ENCODE measurements at places on chromosomes 11 and 22. TPM values are rescaled to one million over a fixed set of nuclear protein-coding genes. Genes with fewer than 3 reads are reported as not detected.

Gene LDHAL6A
- not detected for total RNA-seq

Gene SGSM1
- 1.1 TPM for total RNA-seq

Gene BANF1
- 29.4 TPM for total RNA-seq

Gene PTS
- 37.3 TPM for total RNA-seq

Gene LRRC74B
- not detected for total RNA-seq

Gene SPTBN2
- total RNA-seq, result 54.9 TPM

Gene UNC93B1
- total RNA-seq, result 15.8 TPM

Gene OR52N1
- not detected for total RNA-seq

Gene OSBP2
- 9.9 TPM for total RNA-seq

Gene CFAP300
- 0.33 TPM for total RNA-seq

Gene CECR2
- total RNA-seq, result 0.10 TPM

Gene PIK3IP1
- total RNA-seq, result 9.0 TPM

Gene MMP3
- not detected for total RNA-seq

Gene OR2D2
- total RNA-seq, result not detected

Gene F2
- total RNA-seq, result not detected

Gene TCN1
- 0.10 TPM for total RNA-seq

Gene KIRREL3
- not detected for total RNA-seq

Gene OR8G1
- not detected for total RNA-seq

Gene RAG1
- 1.9 TPM for total RNA-seq

Gene SCGB1C1
- total RNA-seq, result not detected

Gene B3GAT1
- not detected for total RNA-seq

Gene MAPK8IP1
- total RNA-seq, result 6.6 TPM

Gene TRPC6
- under 0.01 TPM for total RNA-seq

Gene CD82
- 15.2 TPM for total RNA-seq

Gene LRRC10B
- total RNA-seq, result not detected

Gene MCAT
- total RNA-seq, result 18.0 TPM

Gene OR51I1
- not detected for total RNA-seq

Gene MYO7A
- total RNA-seq, result 0.86 TPM

Gene PLXNB2
- total RNA-seq, result 113 TPM

Gene PISD
- total RNA-seq, result 41.7 TPM

Gene ACTN3
- total RNA-seq, result 0.19 TPM

Gene THAP7
- 22.0 TPM for total RNA-seq

Gene SORL1
- 0.19 TPM for total RNA-seq

Gene IL10RA
- total RNA-seq, result 0.10 TPM

Gene SERPING1
- total RNA-seq, result not detected

Gene LRRC4C
- total RNA-seq, result not detected

Gene VSIG2
- total RNA-seq, result 0.33 TPM

Gene MS4A7
- total RNA-seq, result not detected

Gene CHADL
- 0.98 TPM for total RNA-seq

Gene YAP1
- 54.2 TPM for total RNA-seq

Gene SCGB1D2
- total RNA-seq, result not detected

Gene MOGAT2
- not detected for total RNA-seq

Gene TBX10
- total RNA-seq, result not detected

Gene VPREB1
- total RNA-seq, result not detected

Gene TRIM34
- 11.3 TPM for total RNA-seq

Gene CDC42BPG
- 0.33 TPM for total RNA-seq

Gene HOATZ
- total RNA-seq, result not detected

Gene MS4A3
- not detected for total RNA-seq

Gene PGM2L1
- total RNA-seq, result 32.7 TPM

Gene FXYD6
- 0.33 TPM for total RNA-seq

Gene ACR
- 0.38 TPM for total RNA-seq

Gene TUBA8
- total RNA-seq, result 3.9 TPM

Gene SEZ6L
- total RNA-seq, result not detected
